ENCODE measurements at places on chromosomes 1 and 21. TPM values are rescaled to one million over a fixed set of nuclear protein-coding genes. Genes with fewer than 3 reads are reported as not detected.

DNA sequence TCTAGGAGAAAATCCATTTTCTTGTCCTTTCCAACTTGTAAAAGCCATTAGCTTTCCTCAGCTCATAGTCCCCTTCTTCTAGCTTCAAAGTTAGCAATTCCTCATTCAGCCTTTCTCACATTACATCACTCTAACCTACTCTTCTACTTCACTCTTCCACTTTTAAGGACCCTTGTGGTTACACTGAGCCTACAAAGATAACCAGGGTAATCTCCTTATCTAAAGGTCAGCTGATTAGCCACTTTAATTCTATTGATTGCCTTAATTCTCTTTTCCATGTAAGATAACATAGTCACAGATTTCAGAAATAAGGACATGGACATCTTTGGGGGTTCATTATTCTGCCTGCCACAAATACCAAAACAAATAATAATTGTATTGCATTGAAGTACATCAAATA lies 8.5 kb upstream of the SPATA6 start:
- no peak for DNase-seq

- peak; percentile 54 for DNase-seq
Measured at GRCh38 chr1:161481624-161482392, 23.4 kb upstream of the FCGR2A start.

DNA sequence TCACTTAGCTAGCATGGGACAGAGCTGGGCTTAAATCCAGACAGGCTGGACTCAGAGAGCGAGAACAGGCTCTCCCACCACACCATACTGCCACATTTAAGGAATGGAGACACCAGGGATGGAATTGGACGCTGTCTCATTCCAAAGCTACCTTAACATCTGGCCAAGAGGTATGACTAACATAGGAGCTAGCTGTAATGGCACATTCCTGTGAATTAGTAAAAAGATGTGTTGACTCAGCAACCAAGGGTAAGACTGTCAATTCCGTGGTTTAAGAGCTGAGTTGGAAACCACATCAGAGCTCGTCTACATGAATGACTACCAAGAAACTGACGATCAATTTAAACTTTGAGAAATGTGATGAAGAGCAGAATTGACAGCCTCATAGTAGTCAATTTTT lies 8.3 kb upstream of the TNFRSF9 start:
- peak; percentile 61 for DNase-seq

FMO5 gene
- total RNA-seq = not detected

URB1 gene
- total RNA-seq = 14.1 TPM

NKAIN1 gene
- total RNA-seq = 0.43 TPM

LRRC7 gene
- total RNA-seq = not detected

SASS6 gene
- 4.9 TPM for total RNA-seq

FCRL6 gene
- total RNA-seq = not detected

DNA sequence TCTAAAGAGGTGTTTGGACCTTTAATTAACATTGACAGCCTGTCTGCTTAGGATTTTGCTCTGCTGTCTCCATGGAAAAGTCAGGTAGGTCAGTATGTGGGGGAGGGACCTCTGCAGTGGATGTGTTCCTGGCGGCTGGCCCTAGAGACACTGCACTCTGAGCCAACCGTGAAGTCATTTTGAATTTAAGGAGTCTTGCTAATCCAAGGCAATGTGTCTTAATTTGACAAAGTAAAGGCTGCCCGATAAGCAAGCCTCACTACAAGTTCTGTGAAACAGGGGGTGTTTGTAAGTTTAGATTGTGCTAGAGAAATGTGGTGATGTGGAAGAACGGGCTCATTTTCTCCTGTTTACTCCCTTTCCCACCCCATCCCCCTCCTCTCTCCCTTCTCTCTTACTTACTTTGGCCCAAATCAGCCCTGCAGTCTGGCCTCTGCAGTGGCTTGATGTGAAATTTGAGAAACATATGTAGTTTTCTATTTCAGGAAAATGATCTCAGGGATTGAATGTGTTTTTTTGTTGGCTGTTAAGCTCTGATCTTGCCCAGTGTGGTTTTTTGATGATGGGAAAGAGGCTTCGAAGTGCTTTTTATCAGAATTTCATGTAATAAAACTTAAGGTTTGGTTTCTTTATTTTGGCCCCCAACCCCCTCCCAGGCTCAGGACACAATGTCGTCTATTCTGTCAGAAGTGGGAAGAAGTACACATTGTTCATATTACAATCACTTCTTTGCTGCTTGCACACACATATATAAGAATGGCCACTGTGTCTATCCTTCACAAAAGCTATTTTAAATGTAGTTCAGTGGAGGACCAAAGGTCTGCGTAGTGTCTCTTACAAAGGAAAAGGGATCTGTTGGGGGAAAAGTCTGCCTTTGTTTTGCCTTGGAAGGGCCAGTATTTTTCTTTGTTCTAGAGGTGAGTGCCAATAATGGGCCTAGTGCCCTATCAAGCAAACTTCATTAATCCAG lies 96.6 kb downstream of the FGGY start:
- DNase-seq = peak; percentile 68

Measured in MG63 (cell line).